ENCODE measurements at places on chromosomes 6 and 20. TPM values are rescaled to one million over a fixed set of nuclear protein-coding genes. Genes with fewer than 3 reads are reported as not detected.
A peak's percentile ranks its signal among the peaks of the same experiment; 100 is the strongest.

DNA sequence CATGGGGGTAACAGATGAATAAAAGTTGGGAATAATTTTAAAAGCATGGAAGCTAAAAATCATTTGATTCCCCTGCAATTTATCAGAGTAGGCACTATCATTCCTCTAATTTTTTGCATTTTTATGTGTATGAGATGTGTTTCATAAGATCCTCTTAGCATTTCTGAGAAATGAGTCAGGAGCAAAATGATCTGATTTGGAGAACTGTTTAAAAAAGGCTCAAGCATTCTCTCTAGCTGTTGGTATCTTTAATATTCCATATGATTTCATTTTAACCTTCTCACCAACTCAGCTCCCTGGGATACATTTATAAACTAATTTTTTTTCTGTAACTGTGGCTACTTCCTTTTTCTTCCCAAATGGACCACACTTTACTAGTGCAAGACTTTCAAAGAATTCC is 60.9 kb downstream of the MCHR2 start:
- no peak for DNase-seq
- H3K27me3 ChIP-seq = no peaks in the 10 kb centered on the region
- H3K4me3 ChIP-seq = no peak overlapping the region
- H3K4me1 ChIP-seq = no peaks in the 10 kb centered on the region

DNA sequence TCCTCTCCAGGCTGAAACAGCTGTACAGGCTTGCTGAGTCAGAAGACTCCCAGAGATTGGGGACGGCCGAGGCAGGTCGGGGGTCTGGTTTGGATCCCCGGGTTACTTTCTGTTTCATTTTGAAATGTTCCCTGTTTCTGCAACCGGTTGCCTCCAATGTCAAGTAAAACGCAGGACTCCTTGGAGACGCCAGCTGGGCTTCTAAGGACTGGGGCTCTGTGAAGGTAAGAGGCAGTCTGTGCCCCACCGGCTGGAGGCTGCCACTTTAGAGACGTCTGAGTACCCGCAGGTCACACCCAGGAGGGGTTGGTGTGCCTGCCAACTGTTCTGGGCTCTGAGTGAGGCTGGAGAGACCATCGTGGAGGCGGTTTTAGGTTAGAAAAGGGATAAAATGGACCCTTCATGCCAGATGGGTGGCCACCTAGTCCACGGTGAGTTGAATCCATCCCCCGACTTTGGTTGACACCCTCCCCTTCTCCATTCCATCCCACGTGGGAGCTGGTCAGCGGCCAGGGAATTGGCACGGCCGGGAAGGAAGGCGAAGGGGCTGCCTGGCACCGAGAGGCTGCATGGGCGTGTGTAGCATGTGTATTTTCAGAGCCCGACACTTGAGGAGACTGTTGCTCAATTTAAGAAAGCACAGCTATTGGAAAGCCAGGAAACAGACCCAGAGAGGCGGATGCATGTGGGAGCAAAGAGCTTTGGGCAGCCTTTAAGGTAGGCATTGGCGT is 240.9 kb downstream of the PHACTR1 start:
- H3K27ac ChIP-seq = peak overlapping the region; percentile 79
- no peaks in the 10 kb centered on the region for H3K36me3 ChIP-seq
- peaks cover 25% of the 10 kb centered on the region for H3K4me1 ChIP-seq
- H3K27me3 ChIP-seq = no peaks in the 10 kb centered on the region
- peak; percentile 76 for DNase-seq

DNA sequence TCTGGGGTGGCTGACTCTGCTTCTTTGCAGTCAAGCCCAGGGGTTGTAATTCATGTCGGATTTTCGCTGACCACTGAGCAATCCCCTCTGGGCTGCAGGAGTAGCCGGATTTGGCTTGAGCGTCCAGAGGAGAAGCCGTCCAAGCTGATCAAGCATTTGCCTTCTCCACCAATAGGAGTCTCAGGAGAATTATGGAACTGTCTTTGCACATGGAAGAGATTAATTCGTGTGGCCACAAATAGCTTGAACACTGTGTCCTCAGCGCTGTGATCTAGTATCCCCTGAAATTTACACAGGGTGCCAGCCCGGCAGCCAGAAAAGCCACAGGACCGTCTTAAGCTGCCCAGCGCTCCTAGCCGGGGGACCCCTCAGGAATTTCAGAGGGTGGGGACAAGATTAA is 37.1 kb downstream of the EYA2 start:
- no peak overlapping the region for H3K4me3 ChIP-seq
- no peaks in the 10 kb centered on the region for H3K27me3 ChIP-seq
- no peaks in the 10 kb centered on the region for H3K36me3 ChIP-seq
- DNase-seq = peak; percentile 20
- no peaks in the 10 kb centered on the region for H3K4me1 ChIP-seq

DNA sequence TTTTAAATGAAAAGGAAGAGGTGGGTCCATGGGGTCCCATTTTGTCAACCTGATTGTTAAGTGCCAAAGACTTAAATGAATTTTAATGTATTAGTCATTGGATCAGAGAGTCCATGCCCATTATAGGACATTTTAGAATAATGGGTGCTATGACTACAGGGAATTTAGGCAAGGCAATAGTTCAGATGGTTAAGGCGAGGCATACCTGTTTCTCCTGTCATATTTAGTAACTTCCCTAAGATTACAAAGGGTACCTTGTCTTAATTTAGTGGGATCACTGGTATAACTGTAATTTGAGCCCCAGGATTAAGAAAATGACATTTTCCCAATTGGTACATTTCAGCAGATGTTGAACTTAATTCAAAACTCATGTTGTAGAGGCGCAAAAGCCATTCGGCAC is 88.7 kb upstream of the RNF24 start:
- no peaks in the 10 kb centered on the region for H3K4me1 ChIP-seq
- no peaks in the 10 kb centered on the region for H3K27me3 ChIP-seq
- H3K27ac ChIP-seq = no peak overlapping the region
- no peaks in the 10 kb centered on the region for H3K36me3 ChIP-seq

GRCh38 chr6:71410681-71411080 is 122.1 kb downstream of the OGFRL1 start:
- DNase-seq = no peak
- H3K36me3 ChIP-seq = peaks cover 12% of the 10 kb centered on the region
- H3K4me1 ChIP-seq = peaks cover 72% of the 10 kb centered on the region
- no peak overlapping the region for H3K27ac ChIP-seq

DNA sequence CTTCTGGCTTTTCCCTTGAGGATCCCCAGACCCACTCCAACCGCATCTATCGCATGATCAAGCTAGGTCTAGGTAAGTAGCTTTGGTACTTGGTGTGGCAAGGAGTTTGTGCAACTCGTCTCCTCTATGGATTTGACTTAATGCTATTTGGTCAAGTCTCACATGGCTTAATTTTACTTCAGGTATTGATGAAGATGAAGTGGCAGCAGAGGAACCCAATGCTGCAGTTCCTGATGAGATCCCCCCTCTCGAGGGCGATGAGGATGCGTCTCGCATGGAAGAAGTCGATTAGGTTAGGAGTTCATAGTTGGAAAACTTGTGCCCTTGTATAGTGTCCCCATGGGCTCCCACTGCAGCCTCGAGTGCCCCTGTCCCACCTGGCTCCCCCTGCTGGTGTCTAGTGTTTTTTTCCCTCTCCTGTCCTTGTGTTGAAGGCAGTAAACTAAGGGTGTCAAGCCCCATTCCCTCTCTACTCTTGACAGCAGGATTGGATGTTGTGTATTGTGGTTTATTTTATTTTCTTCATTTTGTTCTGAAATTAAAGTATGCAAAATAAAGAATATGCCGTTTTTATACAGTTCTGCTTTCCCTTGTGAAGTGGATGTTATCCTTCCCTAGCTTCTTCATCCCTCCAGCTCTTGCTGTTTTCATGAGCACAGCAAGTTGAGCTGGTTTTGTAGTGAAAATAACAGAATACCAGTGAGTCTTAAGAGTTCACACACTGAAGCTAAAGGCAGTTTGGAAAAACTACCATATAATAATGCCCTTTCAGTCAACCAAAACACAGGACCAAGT is 3.8 kb downstream of the SLC35B2 start:
- H3K4me1 ChIP-seq = peaks cover 88% of the 10 kb centered on the region
- DNase-seq = peak; percentile 59
- no peaks in the 10 kb centered on the region for H3K27me3 ChIP-seq

DNA sequence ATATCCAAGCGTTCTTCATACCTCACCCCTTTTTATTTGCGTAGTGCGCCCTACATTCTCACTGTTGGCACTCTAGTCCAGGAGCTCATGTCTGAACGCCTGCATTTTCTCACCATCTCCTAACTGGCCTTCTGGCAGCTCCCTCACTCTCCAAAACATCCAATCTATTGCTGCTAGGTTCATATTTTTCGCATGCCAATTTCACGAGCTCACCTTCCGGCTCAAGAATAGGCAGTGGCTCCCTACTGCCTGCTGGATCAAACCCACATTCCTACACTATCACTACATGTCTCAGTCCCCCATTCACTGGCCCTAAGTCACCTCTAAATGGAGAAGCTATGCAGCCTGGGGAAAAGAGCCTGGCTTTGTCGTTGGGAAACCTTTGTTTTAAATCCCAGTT is 115.0 kb downstream of the IPCEF1 start:
- H3K27me3 ChIP-seq = no peaks in the 10 kb centered on the region
- no peak overlapping the region for H3K4me3 ChIP-seq
- no peaks in the 10 kb centered on the region for H3K36me3 ChIP-seq
- no peaks in the 10 kb centered on the region for H3K4me1 ChIP-seq
- H3K27ac ChIP-seq = no peak overlapping the region

- DNase-seq = no peak
- peaks cover 99% of the 10 kb centered on the region for H3K27me3 ChIP-seq
- peaks cover 41% of the 10 kb centered on the region for H3K4me1 ChIP-seq
Measured at GRCh38 chr6:137494281-137494987, at the start of gene OLIG3. OLIG3 (minus strand) TSS chr6:137494394; CDS start chr6:137494170, 224 bp downstream.

- DNase-seq = no peak
- peaks cover 26% of the 10 kb centered on the region for H3K36me3 ChIP-seq
- H3K4me1 ChIP-seq = peaks cover 30% of the 10 kb centered on the region
- peak overlapping the region; percentile 63 for H3K4me3 ChIP-seq
- peak overlapping the region; percentile 89 for H3K27ac ChIP-seq
- no peaks in the 10 kb centered on the region for H3K27me3 ChIP-seq
Measured at GRCh38 chr20:45405571-45406259, 2.4 kb upstream of the DBNDD2 start.

- H3K36me3 ChIP-seq = no peaks in the 10 kb centered on the region
- no peak for DNase-seq
- H3K4me1 ChIP-seq = peaks cover 6% of the 10 kb centered on the region
Measured at GRCh38 chr6:28767133-28767532, 156.7 kb downstream of the TRIM27 start.

GRCh38 chr6:34576286-34576955 is 20.3 kb upstream of the SPDEF start:
- H3K4me3 ChIP-seq = no peak overlapping the region
- H3K4me1 ChIP-seq = no peaks in the 10 kb centered on the region
- H3K27ac ChIP-seq = no peak overlapping the region
- no peak for DNase-seq
- no peaks in the 10 kb centered on the region for H3K36me3 ChIP-seq
- H3K27me3 ChIP-seq = peaks cover 8% of the 10 kb centered on the region

GRCh38 chr6:141309295-141309694 is 823.4 kb upstream of the GJE1 start:
- no peak overlapping the region for H3K27ac ChIP-seq
- no peak overlapping the region for H3K4me3 ChIP-seq
- H3K36me3 ChIP-seq = no peaks in the 10 kb centered on the region
- no peaks in the 10 kb centered on the region for H3K4me1 ChIP-seq
- H3K27me3 ChIP-seq = no peaks in the 10 kb centered on the region

DNA sequence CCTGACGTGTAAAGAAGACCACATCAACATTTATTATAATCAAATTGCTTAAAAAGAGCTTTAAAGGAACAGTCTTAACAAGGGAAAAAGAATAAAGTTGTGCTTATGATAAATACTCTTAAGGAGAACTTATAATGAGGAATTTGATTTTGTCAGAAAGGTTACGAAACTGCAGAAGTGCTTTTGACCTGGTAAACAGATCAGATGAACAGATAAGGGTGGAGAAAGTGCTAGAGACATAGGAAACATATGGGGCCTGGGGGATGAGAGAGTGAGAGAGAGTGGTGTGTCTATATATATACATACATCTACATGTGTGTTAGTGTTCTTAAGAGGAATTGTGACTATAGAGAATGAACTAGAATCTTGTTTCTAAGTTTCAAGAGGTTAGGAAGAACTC is 186.2 kb upstream of the GJE1 start:
- no peaks in the 10 kb centered on the region for H3K27me3 ChIP-seq
- no peak overlapping the region for H3K27ac ChIP-seq
- H3K4me1 ChIP-seq = no peaks in the 10 kb centered on the region

- H3K36me3 ChIP-seq = no peaks in the 10 kb centered on the region
- DNase-seq = no peak
- H3K4me3 ChIP-seq = no peak overlapping the region
Measured at GRCh38 chr20:57030611-57031600, 235.5 kb downstream of the BMP7 start.

- H3K4me3 ChIP-seq = no peak overlapping the region
- H3K27me3 ChIP-seq = no peaks in the 10 kb centered on the region
- no peaks in the 10 kb centered on the region for H3K4me1 ChIP-seq
- no peak for DNase-seq
- H3K27ac ChIP-seq = no peak overlapping the region
Measured at GRCh38 chr20:20525756-20526155, 157.9 kb downstream of the INSM1 start.

- no peaks in the 10 kb centered on the region for H3K36me3 ChIP-seq
- H3K4me1 ChIP-seq = no peaks in the 10 kb centered on the region
- H3K4me3 ChIP-seq = no peak overlapping the region
- H3K27me3 ChIP-seq = no peaks in the 10 kb centered on the region
- H3K27ac ChIP-seq = no peak overlapping the region
Measured at GRCh38 chr20:57568960-57569359, 8.1 kb downstream of the PCK1 start.

- no peak for DNase-seq
- no peak overlapping the region for H3K27ac ChIP-seq
- no peak overlapping the region for H3K4me3 ChIP-seq
- H3K4me1 ChIP-seq = no peaks in the 10 kb centered on the region
- H3K36me3 ChIP-seq = no peaks in the 10 kb centered on the region
- no peaks in the 10 kb centered on the region for H3K27me3 ChIP-seq
Measured at GRCh38 chr6:16912756-16913155, 151.5 kb upstream of the ATXN1 start.

GRCh38 chr20:53786445-53787267 is 193.0 kb upstream of the ZNF217 start:
- H3K36me3 ChIP-seq = no peaks in the 10 kb centered on the region
- peak overlapping the region; percentile 48 for H3K27ac ChIP-seq
- H3K4me3 ChIP-seq = no peak overlapping the region
- peaks cover 3% of the 10 kb centered on the region for H3K4me1 ChIP-seq
- peak; percentile 72 for DNase-seq
- H3K27me3 ChIP-seq = no peaks in the 10 kb centered on the region

PKIB gene
- total RNA-seq = 20.3 TPM

PEX3 gene
- 12.9 TPM for total RNA-seq

DACT2 gene
- total RNA-seq = not detected

C6orf58 gene
- 2.3 TPM for total RNA-seq

OR2J3 gene
- not detected for total RNA-seq

CPXM1 gene
- not detected for total RNA-seq

PSORS1C2 gene
- not detected for total RNA-seq

Data from stomach (tissue), 19 donors.